ENCODE measurements at places on chromosomes 7 and 10.

GRCh38 chr10:101995451-101996063 lies 60.4 kb downstream of the ARMH3 start:
- H3K4me1 ChIP-seq, result peaks cover 16% of the 10 kb centered on the region
- peaks cover 14% of the 10 kb centered on the region for H3K36me3 ChIP-seq
- DNase-seq, result peak; percentile 4
- H3K4me3 ChIP-seq, result no peak overlapping the region

GRCh38 chr7:24477398-24478136 lies 95.7 kb upstream of the PALS2 start:
- H3K27me3 ChIP-seq, result peaks cover 7% of the 10 kb centered on the region
- H3K36me3 ChIP-seq, result no peaks in the 10 kb centered on the region
- peak overlapping the region; percentile 58 for H3K27ac ChIP-seq
- peak; percentile 55 for DNase-seq
- peaks cover 28% of the 10 kb centered on the region for H3K4me1 ChIP-seq
- H3K4me3 ChIP-seq, result peak overlapping the region; percentile 11

DNA sequence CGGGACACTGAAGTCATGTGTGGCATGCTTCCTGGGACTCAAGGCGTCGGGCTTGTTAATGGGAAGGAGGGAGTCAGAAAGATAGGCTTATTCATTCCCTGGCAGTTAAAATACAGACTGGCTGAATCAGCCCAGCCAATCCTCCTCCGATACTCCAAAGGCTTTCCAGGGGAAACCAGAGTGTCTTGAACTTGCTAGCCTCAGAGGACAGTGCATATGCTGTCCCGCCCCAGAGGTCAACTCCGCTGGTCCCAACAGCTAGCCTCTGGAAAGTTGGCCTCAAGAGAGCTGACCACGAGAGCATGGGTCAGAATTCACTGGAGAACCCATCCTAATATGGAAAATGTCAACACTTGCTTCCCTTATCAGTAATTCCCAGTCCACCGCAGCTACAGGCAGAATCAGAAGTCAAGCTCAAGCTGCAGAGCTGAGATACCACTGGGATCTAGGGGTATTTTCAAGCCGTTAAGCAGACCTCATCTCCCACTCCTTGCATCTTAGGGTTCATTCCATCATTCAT lies 43.0 kb downstream of the ELMO1 start:
- no peak for DNase-seq
- no peaks in the 10 kb centered on the region for H3K27me3 ChIP-seq
- no peak overlapping the region for H3K4me3 ChIP-seq

DNA sequence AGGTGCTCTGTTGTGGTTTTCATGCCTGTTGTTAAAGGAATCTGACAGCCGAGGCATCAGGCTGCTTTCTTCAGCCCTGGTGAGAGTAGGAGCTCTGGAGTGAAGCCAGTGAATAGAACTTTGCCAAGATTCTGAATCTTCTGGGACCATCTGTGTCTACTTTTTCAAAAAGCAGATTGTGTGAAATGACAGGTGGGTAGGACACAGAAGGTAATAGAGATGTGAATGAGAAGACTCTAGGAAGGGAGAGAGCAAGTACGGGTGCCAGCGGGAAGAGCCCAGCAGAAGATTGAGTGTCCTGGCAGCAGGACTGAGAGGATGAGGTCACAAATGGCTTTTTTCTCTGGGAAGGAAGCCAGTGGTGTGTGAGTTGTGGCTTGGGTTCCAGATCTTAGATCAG lies 429.2 kb downstream of the SDK1 start:
- no peaks in the 10 kb centered on the region for H3K27me3 ChIP-seq
- peaks cover 7% of the 10 kb centered on the region for H3K36me3 ChIP-seq
- no peak overlapping the region for H3K27ac ChIP-seq
- no peak for DNase-seq
- no peaks in the 10 kb centered on the region for H3K4me1 ChIP-seq

DNA sequence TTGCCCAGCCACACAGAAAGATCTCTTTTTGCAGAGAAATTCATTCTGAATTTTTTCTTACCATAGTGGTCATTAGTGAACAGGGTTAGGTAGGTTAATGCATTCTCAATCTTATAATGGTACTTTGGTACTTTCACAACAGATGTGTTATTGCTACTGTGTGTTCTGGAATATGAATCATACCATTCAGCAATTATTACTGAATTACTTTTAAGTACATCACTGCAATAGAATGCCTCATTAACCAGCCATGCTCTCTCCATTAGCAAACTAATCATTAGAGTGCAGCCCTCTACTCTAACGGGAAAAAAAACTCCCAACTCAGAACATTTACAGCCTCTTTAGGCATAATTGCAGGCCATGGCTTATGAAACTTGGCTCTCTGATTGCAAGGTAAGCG lies 102.1 kb downstream of the DOCK4 start:
- H3K4me3 ChIP-seq, result no peak overlapping the region
- H3K4me1 ChIP-seq, result peaks cover 8% of the 10 kb centered on the region
- H3K27ac ChIP-seq, result no peak overlapping the region
- DNase-seq, result no peak
- H3K36me3 ChIP-seq, result no peaks in the 10 kb centered on the region

- H3K27ac ChIP-seq, result no peak overlapping the region
- DNase-seq, result no peak
- no peaks in the 10 kb centered on the region for H3K27me3 ChIP-seq
- no peak overlapping the region for H3K4me3 ChIP-seq
- no peaks in the 10 kb centered on the region for H3K4me1 ChIP-seq
Measured at GRCh38 chr7:145848691-145849090, 267.9 kb upstream of the CNTNAP2 start.

- no peaks in the 10 kb centered on the region for H3K4me1 ChIP-seq
- no peak for DNase-seq
- no peaks in the 10 kb centered on the region for H3K36me3 ChIP-seq
- H3K27ac ChIP-seq, result no peak overlapping the region
- H3K27me3 ChIP-seq, result no peaks in the 10 kb centered on the region
- no peak overlapping the region for H3K4me3 ChIP-seq
Measured at GRCh38 chr7:86328801-86329433, 314.8 kb upstream of the GRM3 start.

GRCh38 chr10:71112138-71112785 lies 100.1 kb upstream of the UNC5B start:
- DNase-seq, result peak; percentile 3
- peaks cover 7% of the 10 kb centered on the region for H3K4me1 ChIP-seq
- no peak overlapping the region for H3K27ac ChIP-seq
- peaks cover 9% of the 10 kb centered on the region for H3K36me3 ChIP-seq

- H3K27ac ChIP-seq, result no peak overlapping the region
- H3K36me3 ChIP-seq, result no peaks in the 10 kb centered on the region
- H3K27me3 ChIP-seq, result peaks cover 6% of the 10 kb centered on the region
- H3K4me1 ChIP-seq, result peaks cover 30% of the 10 kb centered on the region
- DNase-seq, result no peak
- no peak overlapping the region for H3K4me3 ChIP-seq
Measured at GRCh38 chr10:93081834-93082233, 8.1 kb downstream of the CYP26A1 start.

GRCh38 chr7:75662579-75663301 lies 76.0 kb downstream of the HIP1 start:
- no peak overlapping the region for H3K27ac ChIP-seq
- H3K4me1 ChIP-seq, result peaks cover 13% of the 10 kb centered on the region
- no peaks in the 10 kb centered on the region for H3K27me3 ChIP-seq
- no peak overlapping the region for H3K4me3 ChIP-seq
- DNase-seq, result no peak

GRCh38 chr7:134943785-134944400 lies 42.4 kb upstream of the AGBL3 start:
- H3K27ac ChIP-seq, result peak overlapping the region; percentile 38
- H3K36me3 ChIP-seq, result peaks cover 80% of the 10 kb centered on the region
- peaks cover 76% of the 10 kb centered on the region for H3K4me1 ChIP-seq
- H3K4me3 ChIP-seq, result peak overlapping the region; percentile 45
- peaks cover 47% of the 10 kb centered on the region for H3K27me3 ChIP-seq

DNA sequence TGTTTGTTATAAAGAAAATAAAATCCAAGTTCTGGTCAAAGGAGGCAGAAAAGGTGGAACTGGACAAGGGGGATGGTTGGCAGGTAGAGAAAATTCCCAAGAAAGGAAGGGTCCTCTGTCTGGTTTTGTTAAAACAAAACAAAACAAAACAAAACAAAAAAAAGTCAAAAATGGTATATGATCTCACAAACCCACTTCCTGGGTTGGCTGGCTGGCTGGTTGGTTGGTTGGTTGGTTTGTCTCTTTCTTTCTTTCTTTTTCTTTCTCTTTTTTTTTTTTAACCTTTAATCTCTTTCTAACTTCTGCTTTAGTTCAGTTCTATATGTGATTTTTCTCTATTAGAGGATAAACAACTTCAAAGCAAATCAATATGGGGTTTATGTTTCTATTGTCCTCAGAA lies 41.1 kb upstream of the CPN1 start:
- no peaks in the 10 kb centered on the region for H3K36me3 ChIP-seq
- DNase-seq, result no peak
- H3K4me3 ChIP-seq, result no peak overlapping the region

GRCh38 chr7:54788664-54789063 lies 29.7 kb upstream of the SEC61G start:
- H3K4me1 ChIP-seq, result peaks cover 26% of the 10 kb centered on the region
- H3K27ac ChIP-seq, result no peak overlapping the region
- peak overlapping the region; percentile 60 for H3K4me3 ChIP-seq
- peak; percentile 90 for DNase-seq

DNA sequence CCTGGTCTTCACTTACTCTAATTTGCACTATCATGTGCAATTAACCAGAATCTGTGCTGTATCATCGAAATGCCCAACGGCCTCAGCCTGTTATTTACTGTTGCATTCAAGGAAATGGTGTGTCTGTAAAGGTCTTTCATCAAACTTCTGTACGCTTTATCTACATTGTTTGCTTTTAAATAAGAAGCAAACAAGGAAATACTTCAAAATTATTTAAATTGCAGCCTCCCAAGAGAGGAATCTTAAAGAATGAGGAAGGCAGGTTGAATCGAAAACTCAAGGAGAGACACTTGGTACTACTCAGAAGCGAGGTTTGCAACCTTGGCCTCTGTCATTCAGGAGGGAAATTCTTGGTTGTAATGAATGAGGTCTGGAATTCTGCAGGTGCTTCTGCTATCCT lies 40.7 kb downstream of the MGAM start:
- DNase-seq, result no peak
- H3K27ac ChIP-seq, result no peak overlapping the region
- peaks cover 4% of the 10 kb centered on the region for H3K36me3 ChIP-seq
- H3K4me1 ChIP-seq, result no peaks in the 10 kb centered on the region

DNA sequence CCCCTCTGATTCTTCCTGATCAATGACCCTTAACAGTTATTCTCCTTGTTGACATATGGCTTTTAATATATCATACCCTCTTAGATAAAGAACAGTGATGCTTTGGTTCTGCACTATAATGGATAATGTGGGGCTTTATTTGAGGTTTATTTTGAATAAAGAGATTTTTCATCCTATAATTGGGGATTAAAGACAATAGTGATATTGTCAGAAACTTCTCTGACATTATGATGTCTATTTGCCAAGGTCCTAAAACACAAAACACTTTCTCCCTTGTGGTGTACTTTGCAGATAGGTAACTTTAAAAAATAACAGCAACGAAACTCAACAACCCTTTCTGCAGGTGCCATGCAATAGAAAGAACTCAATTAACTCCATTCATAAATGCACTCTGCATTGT lies 243.6 kb upstream of the RHOBTB1 start:
- no peaks in the 10 kb centered on the region for H3K36me3 ChIP-seq
- H3K27me3 ChIP-seq, result peaks cover 2% of the 10 kb centered on the region
- H3K4me3 ChIP-seq, result no peak overlapping the region
- H3K4me1 ChIP-seq, result no peaks in the 10 kb centered on the region
